ENCODE measurements at places on chromosomes 2 and 18. TPM values are rescaled to one million over a fixed set of nuclear protein-coding genes. Genes with fewer than 3 reads are reported as not detected.

The PROM2 gene
- total RNA-seq = 0.95 TPM

DNA sequence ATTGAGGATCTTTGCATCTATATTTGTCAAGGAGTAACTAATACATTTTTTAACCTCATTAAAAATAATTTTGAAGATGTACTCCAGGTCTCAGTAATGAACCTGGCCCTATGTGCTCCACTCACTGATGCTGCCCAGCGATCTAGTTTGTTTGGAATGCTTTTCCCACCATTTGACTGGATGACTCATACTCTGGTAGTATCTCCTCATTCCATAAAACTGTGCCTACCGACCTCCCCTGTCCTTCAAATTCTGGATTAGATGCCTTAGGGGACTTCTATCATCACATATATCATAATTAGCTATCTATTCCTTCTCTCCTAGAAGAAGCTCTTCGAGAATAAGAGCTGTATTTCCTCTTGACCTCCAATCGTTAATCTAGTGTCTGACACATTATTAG is 83.8 kb downstream of the FAM117B start:
- DNase-seq = no peak

DNA sequence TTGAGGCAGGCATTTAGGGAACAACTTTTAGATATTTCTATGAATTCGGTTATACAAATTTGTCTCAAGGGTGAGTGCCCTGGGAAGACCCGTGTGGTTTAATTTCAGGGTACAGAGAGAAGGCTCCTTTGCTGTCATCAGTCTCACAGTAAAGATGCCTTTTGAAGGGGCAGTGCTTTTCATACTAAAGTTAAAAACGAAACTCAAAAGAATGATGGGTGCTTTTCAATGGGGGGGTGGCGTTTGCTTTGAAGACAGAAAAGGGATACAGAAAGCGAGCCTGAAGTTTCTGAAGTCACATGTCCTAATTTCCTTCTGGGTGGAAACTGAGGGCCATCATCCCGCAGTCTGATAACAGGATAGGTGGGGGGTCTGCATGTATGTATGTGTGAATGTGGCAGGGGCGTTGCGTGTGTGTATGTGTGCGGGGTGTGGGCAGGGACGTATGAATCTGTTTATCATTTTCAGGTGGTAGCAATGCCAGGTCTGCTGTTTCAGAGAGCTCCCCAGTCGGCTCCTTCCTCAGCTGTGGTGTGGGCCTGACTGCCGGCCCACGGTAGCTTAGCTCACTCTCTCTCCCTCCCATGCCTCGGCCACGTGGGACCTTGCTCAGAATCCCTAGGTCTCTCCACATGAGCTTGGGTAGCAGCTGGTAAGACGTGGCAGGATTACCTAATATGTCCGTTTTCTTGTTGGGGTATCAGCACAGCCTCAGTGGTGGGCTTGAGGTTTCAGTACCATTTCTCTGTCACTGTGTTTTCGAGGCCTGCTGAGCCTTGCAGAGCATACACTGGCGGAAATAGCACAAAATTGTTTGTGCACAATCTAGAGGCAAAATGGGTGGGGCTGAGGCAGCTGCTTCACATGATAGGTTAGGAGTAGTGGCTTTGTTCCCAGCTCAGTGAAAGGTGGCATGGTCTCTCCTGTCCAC is 32.7 kb downstream of the ARHGAP25 start:
- DNase-seq = no peak

DNA sequence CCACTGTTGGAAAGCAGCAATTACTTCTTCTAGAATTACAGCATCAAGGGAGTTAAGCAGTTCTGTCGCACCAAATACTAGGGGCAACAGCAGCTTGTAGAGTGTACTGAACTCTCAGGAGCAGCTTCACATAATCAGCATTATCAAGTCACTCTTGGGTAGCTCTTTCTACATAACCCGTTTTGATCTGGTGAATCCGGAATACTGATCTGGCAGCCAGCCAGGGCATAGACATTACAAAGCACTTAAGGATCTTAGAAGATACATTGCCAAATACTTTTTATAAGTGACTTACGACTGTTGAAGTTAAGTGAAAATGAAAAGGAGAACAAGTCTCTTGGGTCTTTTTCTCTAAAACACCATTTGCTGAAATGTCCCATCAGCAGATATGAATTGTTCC is 73.2 kb upstream of the NETO1 start:
- DNase-seq = no peak

The LRRTM1 gene
- total RNA-seq = not detected

DNA sequence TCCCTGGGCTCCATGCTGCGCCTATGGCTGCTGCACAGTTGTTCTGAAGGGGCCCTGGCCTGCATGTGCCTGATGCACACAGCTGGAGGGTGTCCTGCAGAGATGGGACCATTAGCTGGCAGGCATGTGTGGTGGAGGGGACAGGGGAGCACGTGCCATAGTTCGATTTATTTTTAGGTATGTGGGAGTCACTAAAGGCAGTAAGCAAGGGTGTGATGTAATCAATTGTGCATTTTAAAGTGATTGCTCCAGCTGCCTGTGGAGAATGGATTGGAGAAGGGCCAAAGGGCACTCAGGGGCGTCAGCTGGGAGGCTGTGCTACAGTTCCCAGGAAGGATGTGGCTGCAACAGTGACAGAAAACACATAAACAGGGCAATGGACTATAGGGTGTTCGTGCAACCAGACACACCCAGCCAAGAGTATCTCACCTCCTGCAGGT is 205.1 kb downstream of the ARL4C start:
- no peak for DNase-seq

The MPP4 gene
- total RNA-seq = not detected

DNA sequence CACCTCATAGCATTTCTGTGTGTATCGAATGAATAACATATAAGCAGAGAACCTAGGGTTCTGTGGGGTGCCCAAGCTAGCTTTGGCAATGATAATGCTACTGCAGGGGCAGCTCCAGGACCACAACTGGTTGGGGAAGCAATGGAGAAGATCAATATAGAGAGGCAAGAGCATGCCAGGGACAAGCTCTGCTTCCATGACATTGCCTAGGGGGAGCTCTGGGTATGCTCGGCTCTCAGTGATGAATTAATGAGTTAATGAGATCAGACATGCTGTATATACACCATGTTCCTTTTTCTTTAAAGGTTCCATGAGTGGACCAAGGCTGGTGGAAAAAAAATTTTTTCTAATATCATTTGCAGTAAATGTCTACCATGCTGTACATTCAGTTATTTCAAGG is 618.4 kb downstream of the BCL11A start:
- DNase-seq = no peak

- no peak for DNase-seq
Measured at GRCh38 chr2:15337996-15338666, 223.0 kb downstream of the NBAS start.

DNA sequence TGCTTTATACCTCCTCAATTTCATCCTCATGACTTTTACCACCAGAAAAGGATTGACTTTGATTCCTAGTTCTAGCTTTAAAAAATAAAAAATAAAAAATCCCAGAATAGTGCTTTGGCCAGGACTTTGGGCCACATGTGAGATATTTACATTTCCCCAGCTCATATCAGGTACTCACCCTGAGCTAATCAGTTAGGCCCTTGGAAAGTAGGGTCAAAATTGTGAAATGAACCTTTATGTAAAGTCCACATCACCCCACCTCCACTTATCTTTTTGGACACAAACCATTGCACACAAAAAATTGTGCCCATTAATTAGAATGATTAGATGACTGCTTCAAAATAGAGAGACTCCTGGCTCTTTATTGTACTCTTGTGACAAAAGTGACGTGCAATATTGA is 17.2 kb downstream of the ME2 start:
- no peak for DNase-seq

The AFF3 gene
- 0.56 TPM for total RNA-seq

The LHCGR gene
- not detected for total RNA-seq

The CD8B2 gene
- total RNA-seq = not detected

DNA sequence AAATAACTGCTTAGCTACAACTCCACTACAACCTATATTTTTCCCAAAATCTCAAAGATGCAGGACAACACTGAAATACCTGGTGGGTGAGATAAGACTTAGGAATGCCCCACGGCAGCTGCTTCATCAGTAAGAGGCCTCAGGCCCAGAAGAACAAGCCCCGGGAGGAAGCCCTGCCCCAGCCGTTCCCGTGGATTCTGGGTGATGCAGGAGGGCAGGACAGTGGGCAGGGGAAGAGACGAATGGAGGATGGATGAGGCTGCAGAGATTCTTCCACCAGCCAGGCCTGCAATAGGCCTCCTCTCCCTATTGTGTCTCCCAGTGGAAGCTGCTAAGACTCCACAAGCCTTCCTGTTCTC is 197.9 kb upstream of the HDAC4 start:
- no peak for DNase-seq

The SLC5A7 gene
- 0.04 TPM for total RNA-seq

- DNase-seq = no peak
Measured at GRCh38 chr2:238763471-238763995, 84.4 kb upstream of the TWIST2 start.
